Naive thymus-derived CD8-positive, alpha-beta T cell (primary cell): ENCODE measurements at places on chromosomes 5 and 9.

DNA sequence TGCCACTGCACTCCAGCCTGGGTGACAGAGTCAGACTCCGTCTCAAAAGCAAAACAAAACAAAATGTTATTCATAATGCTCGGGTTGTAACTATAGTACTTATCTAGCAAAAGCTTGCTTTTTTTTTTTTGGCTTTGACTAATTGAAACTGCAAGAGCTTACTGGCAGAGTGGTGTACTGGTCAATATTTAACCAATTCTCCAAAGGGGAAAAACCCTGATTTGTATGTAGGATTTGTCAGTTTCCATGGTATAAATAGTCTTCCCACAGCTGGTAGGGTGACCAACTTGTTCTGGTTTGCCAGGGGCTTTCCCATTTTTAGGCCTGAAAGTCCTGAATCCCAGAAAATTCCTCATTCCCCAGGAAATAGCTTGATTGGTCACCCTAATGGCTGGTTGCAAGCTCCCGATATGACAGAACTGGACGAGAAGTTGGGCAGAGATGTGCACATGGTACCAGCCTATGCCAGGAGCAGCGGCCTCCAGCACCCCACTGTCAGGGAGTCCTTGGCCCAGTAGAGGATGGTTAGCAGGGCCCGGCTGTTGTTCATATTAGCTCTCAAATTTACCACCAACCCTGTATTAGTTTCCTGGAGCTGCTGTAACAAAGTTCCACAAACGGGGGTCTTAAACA lies 58.0 kb downstream of the FXN start:
- peaks cover 6% of the 10 kb centered on the region for H3K36me3 ChIP-seq
- no peaks in the 10 kb centered on the region for H3K27me3 ChIP-seq
- no peaks in the 10 kb centered on the region for H3K4me1 ChIP-seq
- DNase-seq, result no peak
- H3K27ac ChIP-seq, result no peak overlapping the region

GRCh38 chr9:74415995-74416394 lies 81.1 kb upstream of the RORB start:
- no peaks in the 10 kb centered on the region for H3K4me1 ChIP-seq
- no peak overlapping the region for H3K27ac ChIP-seq
- H3K27me3 ChIP-seq, result no peaks in the 10 kb centered on the region

DNA sequence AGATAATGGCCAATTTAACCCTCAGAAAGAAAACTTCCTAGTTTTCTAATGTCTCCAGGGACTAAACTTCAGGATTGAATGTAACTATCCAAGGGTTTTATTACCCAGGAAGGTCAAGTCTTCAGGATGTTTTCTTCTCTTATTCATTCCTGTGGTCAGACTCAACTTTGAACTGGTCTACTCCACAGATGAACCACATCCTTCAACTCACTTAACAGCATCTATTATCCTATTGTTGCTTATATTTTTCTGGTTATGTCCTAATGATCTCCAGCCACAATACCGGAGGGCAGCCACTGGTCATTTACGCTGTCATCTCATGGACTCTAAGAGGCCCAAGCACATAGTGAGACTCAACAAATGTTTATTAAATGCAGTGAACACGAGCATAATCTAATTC lies 47.2 kb upstream of the LIFR start:
- no peak for DNase-seq
- H3K36me3 ChIP-seq, result no peaks in the 10 kb centered on the region
- H3K4me3 ChIP-seq, result no peak overlapping the region
- H3K27ac ChIP-seq, result no peak overlapping the region

DNA sequence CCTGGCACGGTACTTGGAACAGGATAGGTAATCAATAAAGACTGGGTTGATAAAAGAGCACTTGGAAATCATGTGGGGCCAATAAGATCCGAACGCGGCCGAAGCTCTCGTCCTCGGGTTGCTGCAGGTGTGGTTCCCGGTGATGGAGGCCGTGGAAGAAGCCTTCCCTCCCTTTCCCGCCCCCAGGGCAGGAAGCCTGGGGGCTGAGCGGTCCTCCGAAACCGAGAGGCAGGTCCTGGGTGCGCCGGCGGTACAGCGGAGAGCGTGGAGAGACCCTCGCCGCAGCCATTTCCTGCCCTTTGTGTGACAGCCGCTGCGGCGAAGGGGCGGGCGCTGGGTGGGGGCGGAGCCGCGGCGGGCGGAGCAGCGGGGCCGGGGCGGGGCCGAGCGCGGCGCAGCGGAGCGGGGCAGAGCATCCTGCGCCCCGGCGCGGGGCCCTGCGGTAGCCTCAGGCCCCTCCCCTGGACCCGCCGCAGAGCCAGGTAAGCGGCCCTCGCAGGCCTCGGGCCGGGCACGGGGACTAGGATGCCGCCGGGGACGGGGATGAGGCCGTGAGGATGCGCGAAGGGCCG lies at the start of gene CYFIP2:
TSS of gene CYFIP2 (plus strand) at position 410 of the 572 bp plus-strand sequence. CDS start 19,239 bp downstream, outside the sequence.
- H3K27ac ChIP-seq, result peak within 1 kb of the TSS; percentile 98
- H3K4me3 ChIP-seq, result peak within 1 kb of the TSS; percentile 96
- H3K27me3 ChIP-seq, result no peaks in the 10 kb centered on the region
- peaks cover 7% of the 10 kb centered on the region for H3K36me3 ChIP-seq

DNA sequence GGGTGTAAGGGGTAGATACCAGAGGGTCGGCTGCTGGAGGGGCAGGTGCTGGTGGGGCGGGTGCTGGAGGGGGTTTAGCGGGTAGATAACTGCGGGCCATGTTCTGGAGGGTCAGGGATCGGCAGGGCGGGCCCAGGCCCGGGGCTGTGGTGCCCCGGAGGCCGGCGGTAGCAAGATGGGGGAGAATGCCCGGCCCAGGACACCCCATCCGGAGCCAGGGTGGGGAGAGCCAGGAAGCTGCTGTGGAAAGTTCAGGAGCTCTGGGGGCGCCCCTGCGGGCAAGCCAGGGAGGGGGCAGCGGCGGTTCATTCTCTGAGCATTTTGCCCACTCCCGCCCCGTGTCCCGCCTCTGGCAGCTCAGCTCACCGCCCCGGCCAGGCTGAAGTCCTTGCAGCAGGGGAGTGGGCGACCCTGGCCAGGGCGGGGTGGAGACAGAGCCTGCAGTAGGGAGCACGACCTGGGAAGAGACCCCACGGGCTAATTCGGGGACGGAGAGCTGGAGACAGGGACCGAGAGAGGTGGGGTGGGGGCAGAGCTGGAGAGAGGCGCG lies 538 bp downstream of the PRRT1B start:
- peaks cover 18% of the 10 kb centered on the region for H3K4me1 ChIP-seq
- peak overlapping the region; percentile 42 for H3K4me3 ChIP-seq
- peaks cover 39% of the 10 kb centered on the region for H3K27me3 ChIP-seq
- H3K27ac ChIP-seq, result no peak overlapping the region
- H3K36me3 ChIP-seq, result peaks cover 21% of the 10 kb centered on the region

DNA sequence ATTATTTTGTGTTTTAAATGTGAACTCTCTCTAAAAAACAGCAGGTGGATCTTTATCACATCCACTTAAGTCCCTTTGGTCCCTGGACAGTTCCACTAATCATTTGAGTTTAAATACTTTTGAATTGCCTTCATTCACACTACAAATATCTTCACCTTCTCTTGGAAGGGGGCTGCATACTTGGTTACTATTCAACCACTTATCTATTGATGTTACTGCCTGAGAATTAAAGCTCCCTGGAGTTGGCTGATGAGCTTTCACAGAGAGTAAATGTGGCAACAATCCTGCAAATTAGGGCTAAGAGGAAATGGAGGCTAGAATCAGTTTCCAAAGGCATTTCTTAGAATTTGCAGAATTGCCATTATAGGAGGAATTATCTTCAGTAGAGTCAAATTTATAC lies 180.4 kb downstream of the ST8SIA4 start:
- DNase-seq, result no peak
- H3K4me1 ChIP-seq, result no peaks in the 10 kb centered on the region
- no peak overlapping the region for H3K27ac ChIP-seq
- no peaks in the 10 kb centered on the region for H3K27me3 ChIP-seq
- H3K4me3 ChIP-seq, result no peak overlapping the region

DNA sequence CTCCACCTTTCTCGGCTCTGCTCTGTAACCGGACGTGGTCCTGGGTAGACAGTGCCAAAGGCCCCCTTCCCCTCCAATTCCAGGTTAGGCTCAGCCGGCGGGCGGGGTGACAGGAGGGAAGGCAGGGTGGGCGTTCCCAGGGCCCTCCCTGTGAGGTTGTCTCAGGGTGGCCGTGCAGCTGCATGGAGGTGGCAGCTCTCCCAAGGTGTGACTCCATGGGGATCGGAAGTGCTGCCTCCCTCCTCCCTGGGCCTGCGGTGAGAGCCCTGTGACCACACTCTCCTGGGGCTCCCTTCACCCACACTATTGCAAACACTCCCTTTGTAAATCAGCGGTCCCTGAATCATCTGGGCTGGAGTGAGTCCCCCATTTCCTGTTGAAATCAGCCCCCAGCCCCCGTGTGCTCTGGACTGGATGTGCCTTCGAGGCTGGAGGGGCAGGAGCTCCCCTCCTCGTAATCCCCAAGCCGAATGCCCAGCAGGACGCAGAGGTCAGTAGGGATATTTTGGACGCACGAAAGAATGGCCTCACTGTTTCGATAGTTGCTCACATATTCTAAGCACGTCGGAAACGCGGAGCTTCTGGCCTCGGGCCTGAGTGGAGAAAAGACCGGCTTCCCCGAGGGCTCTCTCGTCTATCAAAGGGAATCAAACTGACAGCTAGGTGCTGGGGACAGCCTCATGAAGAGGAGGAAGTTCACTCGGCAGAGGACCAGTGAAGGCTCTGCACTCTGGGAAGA lies 107.6 kb upstream of the COL5A1 start:
- no peak for DNase-seq
- peaks cover 11% of the 10 kb centered on the region for H3K36me3 ChIP-seq
- peaks cover 4% of the 10 kb centered on the region for H3K27me3 ChIP-seq
- no peak overlapping the region for H3K27ac ChIP-seq
- H3K4me3 ChIP-seq, result no peak overlapping the region
- no peaks in the 10 kb centered on the region for H3K4me1 ChIP-seq

GRCh38 chr5:160129841-160130240 lies 10.6 kb upstream of the PWWP2A start:
- H3K4me1 ChIP-seq, result no peaks in the 10 kb centered on the region
- DNase-seq, result no peak
- no peaks in the 10 kb centered on the region for H3K27me3 ChIP-seq
- H3K36me3 ChIP-seq, result no peaks in the 10 kb centered on the region
- H3K27ac ChIP-seq, result no peak overlapping the region

DNA sequence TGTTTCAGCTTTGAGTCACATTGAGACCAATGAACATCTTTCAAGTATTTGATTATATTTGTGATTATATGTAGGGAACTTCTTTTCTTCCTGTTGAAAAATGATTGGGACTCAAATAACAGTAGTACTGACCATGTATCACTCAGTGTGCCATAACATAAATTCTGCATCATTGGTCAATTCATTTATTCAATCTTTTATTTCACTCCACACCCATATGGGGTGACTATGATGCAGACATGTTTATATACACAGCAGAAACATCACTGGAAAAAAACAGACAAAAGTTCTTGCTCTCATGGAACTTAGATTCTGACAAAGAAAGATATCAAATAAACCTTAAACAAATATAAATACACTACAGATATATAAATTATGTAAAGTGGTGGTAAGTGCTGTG lies 74.7 kb upstream of the ANXA1 start:
- no peaks in the 10 kb centered on the region for H3K36me3 ChIP-seq
- H3K27me3 ChIP-seq, result peaks cover 3% of the 10 kb centered on the region
- H3K4me3 ChIP-seq, result no peak overlapping the region

GRCh38 chr9:99039505-99040182 lies 65.3 kb upstream of the TGFBR1 start:
- DNase-seq, result no peak
- H3K4me1 ChIP-seq, result peaks cover 36% of the 10 kb centered on the region
- H3K36me3 ChIP-seq, result peaks cover 6% of the 10 kb centered on the region
- H3K27ac ChIP-seq, result no peak overlapping the region
- no peak overlapping the region for H3K4me3 ChIP-seq

GRCh38 chr5:87829217-87829551 lies 416.5 kb upstream of the CCNH start:
- no peak for DNase-seq
- no peak overlapping the region for H3K4me3 ChIP-seq
- no peaks in the 10 kb centered on the region for H3K36me3 ChIP-seq
- H3K4me1 ChIP-seq, result no peaks in the 10 kb centered on the region

DNA sequence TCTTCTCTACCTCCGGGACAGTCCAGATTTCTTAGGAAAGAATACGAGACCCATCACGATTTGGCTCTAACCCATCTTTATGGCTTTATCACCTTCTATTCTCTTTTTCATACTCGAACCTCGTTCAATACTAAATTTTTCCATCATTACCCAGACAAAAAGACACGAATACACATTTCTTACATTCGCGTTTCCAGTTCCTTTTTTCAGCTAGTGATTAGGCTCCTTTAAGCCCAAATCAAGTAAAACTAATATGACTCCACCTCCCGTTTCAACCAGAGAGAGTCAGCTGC lies 506 bp downstream of the ZBTB6 start:
- peaks cover 24% of the 10 kb centered on the region for H3K4me1 ChIP-seq
- H3K36me3 ChIP-seq, result peaks cover 22% of the 10 kb centered on the region

- no peaks in the 10 kb centered on the region for H3K36me3 ChIP-seq
- no peak overlapping the region for H3K4me3 ChIP-seq
- H3K4me1 ChIP-seq, result no peaks in the 10 kb centered on the region
- DNase-seq, result no peak
- peaks cover 3% of the 10 kb centered on the region for H3K27me3 ChIP-seq
Observed at GRCh38 chr5:74179701-74180100, 460.8 kb downstream of the ENC1 start.

GRCh38 chr9:91017245-91017644 lies 215.6 kb downstream of the SYK start:
- H3K4me3 ChIP-seq, result no peak overlapping the region
- peaks cover 2% of the 10 kb centered on the region for H3K36me3 ChIP-seq
- no peak overlapping the region for H3K27ac ChIP-seq
- no peaks in the 10 kb centered on the region for H3K4me1 ChIP-seq
- DNase-seq, result no peak

DNA sequence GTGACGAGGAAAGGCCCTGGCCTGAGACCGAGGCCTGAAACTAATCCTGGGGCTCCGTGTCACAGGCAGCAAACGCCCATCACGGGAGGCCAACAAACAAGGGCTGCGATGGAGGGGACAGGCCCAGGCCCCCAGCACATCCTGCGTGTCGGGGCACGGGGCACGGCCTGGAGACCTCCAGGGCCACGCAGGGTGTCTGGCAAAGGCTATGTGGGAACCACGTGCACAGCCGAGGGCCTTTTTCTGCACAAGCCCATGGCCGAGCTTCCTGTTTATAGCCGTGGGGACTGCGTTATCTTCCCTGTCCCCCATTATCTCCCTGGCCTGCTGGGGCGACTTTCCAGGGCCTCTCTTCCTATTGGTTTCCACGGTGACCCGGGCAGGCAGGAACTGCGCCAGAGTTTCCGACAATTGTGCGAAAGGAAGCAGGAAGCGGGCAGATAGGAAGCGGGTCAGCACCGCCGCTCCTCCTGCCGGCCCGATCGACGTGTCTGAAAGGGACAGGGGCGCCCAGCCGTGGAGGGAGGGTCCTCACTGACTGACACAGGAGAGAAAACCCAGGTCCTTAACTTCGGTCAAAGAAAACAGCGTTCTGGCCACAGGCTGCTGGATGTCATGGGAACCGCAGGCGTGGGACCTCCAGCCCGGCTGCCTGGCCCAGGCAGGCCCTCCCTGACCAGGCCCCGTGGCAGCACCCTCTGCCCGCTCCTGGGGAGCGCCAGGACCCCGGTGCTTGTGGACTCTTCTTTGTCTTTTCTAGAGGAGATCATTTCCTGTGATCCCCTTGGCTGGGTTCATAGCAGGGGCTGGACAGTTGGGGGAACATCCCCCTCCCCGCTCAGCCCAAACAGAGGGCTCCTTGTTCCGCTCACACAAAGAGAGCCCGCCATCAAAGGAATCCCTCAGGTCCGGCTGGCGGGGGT lies 29.1 kb upstream of the SEC16A start:
- no peaks in the 10 kb centered on the region for H3K27me3 ChIP-seq
- H3K4me1 ChIP-seq, result no peaks in the 10 kb centered on the region
- no peak for DNase-seq
- no peak overlapping the region for H3K4me3 ChIP-seq

- H3K4me1 ChIP-seq, result no peaks in the 10 kb centered on the region
- no peak for DNase-seq
- no peaks in the 10 kb centered on the region for H3K36me3 ChIP-seq
- H3K4me3 ChIP-seq, result no peak overlapping the region
Observed at GRCh38 chr5:152427721-152428120, 22.6 kb upstream of the NMUR2 start.
